ENCODE measurements at places on chromosomes 13 and 19.

DNA sequence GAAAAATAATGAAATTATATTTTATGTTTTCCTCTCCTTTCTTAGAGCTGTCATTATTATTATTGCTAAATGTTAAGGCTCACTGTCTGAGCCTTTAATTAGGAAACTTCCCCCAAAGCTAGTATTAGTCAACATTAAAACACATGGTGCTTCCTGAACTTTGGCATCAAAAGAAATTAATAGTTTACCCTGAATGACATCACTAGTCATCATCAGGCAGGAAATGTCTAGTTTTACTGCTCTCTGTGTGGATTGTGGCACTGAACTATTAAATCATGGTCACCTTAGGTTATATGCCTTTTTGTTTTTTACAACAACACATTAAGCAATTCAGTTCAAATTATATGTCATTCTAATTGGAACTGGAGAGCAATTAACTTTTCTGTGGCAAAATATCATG, 595.5 kb downstream of the SLITRK1 start:
- no peak for DNase-seq

GRCh38 chr19:50624949-50625600, 14.6 kb downstream of the SYT3 start:
- no peak for DNase-seq

DNA sequence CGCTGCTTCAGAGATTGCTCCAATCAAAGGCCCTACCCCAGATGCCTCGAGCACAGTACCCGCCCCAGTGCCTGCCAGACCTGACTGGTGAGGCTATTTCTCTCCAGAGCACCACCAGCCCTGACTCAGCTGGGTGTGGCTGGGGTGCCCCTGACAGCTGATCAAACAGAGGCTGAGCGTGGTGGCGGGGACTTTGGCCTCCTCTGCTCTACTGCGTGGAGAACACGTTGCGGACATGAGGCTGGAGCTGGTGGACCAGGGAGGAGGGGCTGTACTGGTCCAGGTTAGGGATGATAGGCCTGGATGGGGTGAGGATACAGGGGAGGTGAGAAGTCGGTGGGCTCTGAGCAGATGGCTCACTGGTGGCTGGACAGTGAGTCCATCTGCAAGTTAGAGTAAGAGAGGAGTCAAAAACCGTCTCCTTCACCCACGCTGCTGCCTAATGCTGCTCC, 3.5 kb upstream of the DOCK6 start:
- DNase-seq: no peak

DNA sequence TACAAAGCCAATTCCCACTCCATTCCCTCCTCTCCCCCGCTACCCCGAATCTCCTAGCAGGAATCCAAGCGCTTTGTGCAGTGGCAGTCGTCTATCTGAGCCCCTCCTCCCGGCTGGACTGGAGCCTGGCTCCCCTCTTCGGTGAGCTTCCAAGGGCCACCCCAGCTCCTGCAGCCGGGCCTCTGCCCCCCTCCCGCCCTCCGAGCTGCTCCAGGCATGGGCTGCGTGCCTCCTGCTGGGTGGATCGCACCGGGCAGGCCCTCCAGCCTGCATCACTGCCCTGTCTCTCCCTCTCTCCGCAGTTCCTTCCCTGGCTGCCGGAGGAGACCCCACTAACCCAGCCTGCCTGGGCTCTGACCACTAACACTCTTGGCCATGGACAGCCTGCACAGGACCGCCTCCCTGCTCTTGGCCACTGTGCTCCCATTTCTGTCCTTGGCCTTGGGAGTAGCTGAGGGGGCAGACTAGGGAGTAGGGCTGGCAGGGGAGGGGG, 12.9 kb upstream of the LENG8 start:
- no peak for DNase-seq

DNA sequence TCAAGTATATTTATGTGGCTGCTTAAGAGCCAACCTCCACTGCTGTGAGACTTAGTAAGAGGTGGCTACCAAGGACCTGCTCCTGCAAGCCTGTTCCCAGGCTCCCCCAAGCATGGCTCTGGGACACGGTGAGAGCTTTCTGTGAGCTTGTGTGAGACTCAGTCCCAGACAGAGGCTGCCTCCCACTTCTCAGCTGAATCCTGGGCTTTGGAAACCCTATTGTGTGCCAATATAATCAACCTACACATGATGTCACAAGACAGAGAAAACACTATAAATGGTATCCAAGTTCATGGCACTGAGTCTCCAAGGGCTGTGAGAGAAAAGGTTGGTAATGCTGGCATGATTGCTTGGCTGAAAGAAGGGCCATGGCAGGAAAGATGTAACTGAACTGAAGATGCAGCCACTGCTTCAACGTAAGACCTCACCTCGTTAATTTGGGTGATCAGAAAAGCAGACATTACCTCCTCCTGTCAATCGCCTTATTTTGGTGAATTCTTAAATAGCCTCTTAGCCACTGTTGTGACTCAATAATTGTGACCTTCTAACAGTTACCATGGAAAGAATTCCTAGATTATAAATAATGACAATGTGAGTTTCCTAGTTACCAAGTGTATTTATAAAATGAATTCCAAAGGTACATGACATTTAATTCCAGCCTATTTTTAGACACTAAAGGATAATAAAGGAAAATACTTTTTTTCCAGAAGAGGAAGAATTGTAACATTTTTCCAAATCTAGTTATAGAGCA, 332.0 kb downstream of the IRS2 start:
- peak; percentile 28 for DNase-seq

- no peak for DNase-seq
These were observed 16.3 kb downstream of the ZNF91 start for GRCh38 chr19:23378948-23379347.

- no peak for DNase-seq
These were observed 450.1 kb upstream of the SLITRK1 start for GRCh38 chr13:84332346-84332745.

GRCh38 chr13:20877902-20878301, 24.6 kb downstream of the XPO4 start:
- no peak for DNase-seq

DNA sequence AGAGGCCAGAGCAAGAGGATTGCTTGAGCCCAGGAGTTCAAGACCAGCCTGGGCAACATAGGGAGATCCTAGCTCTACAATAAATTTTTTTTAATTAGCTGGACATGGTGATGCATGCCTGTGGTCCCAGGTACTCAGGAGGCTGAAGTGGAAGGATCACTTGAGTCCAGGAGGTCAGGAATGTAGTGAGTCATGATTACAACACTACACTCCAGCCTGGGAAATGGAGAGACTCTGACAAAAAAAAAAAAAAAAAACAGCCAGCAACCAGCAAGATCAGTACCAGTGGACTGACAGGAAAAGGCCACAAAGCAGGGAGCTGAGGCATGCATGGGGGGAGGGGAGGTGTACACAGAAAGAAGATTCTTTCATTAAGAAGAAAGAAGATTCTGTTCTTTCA, 52.7 kb upstream of the RFXAP start:
- no peak for DNase-seq

Data from stromal cell of bone marrow (primary cell).